Central memory CD8-positive, alpha-beta T cell (primary cell): ENCODE measurements at places on chromosomes 5 and 9.
A peak's percentile ranks its signal among the peaks of the same experiment; 100 is the strongest.

DNA sequence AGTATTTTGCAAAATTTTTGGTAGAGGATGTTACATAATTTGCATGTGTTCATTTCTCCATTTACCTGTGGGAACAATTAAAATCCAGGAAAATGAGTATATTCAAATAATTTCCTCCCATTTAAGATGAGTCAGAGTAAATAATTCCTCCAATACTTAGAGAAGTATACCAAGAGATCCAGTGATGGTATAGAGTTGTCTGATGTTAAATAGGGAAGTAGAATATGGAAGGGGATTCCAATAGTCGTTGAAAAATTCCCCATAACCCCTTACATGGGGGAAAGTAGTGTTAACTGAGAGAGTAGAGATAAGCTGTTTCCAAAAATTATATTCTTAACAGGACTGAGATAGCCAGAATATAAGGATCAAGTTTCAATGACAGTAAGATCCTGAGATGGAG is 15.7 kb downstream of the CD274 start:
- no peak for DNase-seq

DNA sequence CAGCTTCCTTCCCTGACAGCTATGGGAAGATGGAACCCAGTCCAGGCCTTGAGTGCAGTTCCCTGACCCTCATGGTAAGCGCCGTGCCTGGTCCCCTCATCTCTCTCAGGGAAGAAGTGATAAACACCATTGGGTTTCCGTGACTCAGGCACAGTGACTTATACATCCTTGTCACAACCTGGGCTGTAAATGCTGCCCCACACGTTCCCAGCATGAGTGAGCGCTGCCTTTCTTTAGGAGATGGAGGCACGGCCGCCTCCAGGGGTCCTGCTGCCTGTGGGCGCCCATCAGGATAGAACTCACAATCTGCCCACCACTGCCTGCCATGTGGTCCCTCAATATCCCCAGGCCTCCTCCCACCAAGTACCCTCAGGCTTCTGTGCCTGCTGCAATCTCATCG is 8.3 kb upstream of the NKD2 start:
- no peak for DNase-seq

DNA sequence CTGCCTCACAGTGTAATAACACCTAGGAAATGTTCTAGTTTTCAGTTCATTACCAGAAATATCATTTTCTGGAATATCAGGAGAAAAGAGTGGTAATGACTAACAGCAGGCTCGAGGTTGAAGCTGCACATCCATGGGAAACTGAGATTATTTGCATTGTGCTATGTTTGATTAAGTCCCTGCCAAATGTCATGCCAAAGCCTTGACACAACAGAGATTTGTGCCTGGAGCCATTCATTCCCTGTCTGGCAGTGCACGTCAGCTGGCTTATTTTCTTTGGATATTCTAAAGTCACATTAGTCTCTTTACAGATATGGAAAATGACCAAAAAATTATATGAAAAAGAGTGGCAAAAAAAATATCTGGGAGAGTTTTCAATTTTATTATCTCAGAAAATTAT is 848.0 kb downstream of the PTPRD start:
- DNase-seq: no peak

DNA sequence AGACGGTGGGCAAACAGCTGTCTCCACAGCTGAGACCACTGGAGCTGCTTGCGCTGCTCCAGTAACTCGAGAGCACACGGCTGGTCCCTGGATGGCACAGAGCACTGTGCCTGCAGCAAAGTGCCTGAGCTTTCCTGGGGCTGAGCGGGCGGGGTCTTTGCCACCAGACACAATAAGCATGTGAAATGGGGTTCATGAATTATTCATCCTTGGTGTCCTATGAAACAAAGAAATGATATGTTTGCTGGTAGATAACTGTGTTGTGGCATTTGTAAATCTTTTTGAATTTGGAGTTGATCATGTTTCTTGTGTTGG is 151.7 kb upstream of the MPDZ start:
- DNase-seq: no peak

- DNase-seq: no peak
Measured at GRCh38 chr9:122262073-122262472, 2.6 kb downstream of the RBM18 start.

DNA sequence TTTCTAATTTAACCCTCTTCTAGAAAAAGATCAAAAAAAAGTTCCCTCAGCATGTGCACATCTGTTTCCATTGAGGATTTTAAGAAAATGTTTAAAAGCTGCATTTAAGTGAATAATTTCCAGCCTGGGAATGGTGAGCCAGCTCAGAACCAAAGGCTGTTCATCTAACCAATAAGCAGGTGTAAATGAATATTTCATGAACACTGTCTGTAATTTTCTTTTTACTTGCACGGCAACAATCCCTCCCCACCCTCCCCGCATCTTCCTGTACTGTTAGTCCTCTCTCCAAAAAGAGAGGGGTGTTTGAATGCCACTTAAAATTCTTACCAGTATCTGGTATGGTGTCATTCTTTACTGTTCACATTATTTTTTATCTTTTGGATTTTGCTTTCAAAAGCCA is 425.6 kb downstream of the PDE4D start:
- no peak for DNase-seq

GRCh38 chr9:119366909-119367682 is 2.1 kb downstream of the BRINP1 start:
- no peak for DNase-seq

GRCh38 chr5:148682058-148683026 is 28.0 kb upstream of the HTR4 start:
- DNase-seq: no peak

DNA sequence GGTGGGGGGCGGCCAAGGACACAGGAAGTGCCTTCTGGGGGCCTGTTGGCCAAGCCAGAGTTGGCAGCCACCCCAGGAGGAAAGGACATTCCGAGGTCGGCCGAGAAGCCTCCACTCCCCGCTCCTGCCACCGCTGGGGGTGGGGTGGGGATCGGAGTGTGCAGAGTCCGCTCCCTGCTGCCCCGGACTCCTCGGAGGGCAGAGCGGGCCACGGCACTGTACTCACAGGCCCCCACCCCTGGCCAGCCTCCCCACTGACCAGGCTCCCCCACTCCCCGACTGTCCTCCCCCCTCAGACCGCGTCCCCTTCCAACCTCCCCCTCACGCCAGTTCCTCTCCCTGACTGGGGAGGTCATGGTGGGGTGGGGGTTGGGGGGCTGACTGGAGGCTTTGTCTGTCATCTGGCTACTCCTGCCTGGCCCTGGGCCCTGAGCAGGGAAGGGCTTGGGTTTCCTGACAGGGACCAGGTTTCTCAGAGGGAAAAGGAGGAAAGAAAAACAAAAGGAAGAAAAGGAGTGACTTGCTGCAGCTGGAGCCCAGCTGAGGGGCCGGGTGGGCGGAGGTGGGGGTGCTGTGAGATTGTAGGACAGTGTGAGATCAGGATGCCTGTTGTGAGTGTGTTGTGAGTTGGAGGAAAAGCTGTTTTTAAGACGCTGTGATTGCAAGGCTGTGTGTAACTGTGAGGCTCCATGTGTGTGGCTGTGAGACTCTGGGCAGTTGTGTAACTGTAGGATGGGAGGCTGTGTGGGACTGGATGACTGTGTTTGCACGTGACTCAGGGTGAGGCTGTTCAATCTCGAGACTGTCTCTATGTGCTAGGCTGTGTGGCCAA is 29.7 kb downstream of the CNTFR start:
- no peak for DNase-seq

GRCh38 chr5:51286046-51286445 is 97.2 kb upstream of the ISL1 start:
- no peak for DNase-seq

DNA sequence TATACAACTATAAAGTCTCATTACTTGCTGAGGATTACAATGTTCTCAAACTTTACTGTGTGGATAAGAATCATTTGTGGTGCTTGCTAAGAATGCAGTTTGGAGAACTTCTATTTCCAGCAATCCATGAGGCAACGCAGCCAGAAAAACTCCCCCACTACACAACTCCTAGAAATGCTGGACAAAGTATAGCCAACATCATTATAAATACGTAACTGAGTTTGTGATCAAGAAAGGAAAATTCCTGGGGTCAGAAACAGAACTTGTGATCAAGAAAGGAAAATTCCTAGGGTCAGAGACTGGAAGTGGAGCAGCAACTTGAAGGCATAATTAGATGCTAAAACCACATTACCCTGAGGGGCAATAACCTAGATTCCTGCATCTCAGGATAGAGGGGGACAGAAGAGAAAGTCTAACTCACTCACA is 81.1 kb downstream of the MAT2B start:
- DNase-seq: no peak

- DNase-seq: no peak
Measured at GRCh38 chr5:175447571-175447970, 3.6 kb upstream of the DRD1 start.

- DNase-seq: no peak
Measured at GRCh38 chr9:88015606-88016005, 41.3 kb upstream of the CDK20 start.

- peak; percentile 67 for DNase-seq
Measured at GRCh38 chr5:175534070-175534932, 55.9 kb downstream of the SFXN1 start.

- DNase-seq: no peak
Measured at GRCh38 chr5:135447298-135447929, at the start of gene DCANP1. Gene DCANP1, minus strand, starts transcription at chr5:135447348. Its CDS starts 240 bp downstream, at chr5:135447108.

DNA sequence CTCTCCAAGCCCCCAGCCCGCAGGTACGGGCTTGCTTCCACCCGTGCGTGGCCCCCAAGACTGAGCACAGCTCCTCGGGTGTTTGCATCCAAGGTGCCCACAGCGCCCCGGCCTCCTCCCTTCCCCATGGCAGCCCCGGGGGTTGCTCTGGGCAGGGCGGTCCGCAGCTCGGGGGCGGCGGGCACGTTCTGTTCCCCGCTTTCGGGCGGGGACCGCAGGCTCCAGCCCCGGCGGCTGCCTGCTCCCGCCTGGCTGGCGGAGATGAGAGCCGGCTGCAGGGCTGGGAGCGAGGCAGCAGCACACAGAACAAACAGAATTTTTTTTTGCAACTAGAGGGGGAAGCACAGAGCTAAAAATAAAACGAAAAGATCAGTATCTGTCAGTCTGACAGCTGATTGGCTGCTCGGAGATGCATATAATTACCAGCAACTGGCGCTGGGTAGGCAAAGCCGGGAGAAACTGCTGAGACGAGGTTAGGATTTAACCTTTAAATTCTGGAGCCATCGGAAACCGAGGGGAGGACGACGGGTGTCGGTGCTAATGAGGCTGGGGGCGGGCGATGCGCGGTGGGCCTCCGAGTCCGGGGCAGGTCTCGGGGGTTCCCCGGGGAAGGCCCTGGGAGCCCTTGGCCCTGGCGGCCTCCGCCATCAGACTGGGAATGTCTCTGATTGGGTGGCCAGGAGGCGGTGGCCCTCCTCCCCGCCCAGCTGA is 142.7 kb upstream of the IER5L start:
- no peak for DNase-seq

GRCh38 chr9:124133727-124134126 is 122.2 kb downstream of the LHX2 start:
- DNase-seq: no peak

DNA sequence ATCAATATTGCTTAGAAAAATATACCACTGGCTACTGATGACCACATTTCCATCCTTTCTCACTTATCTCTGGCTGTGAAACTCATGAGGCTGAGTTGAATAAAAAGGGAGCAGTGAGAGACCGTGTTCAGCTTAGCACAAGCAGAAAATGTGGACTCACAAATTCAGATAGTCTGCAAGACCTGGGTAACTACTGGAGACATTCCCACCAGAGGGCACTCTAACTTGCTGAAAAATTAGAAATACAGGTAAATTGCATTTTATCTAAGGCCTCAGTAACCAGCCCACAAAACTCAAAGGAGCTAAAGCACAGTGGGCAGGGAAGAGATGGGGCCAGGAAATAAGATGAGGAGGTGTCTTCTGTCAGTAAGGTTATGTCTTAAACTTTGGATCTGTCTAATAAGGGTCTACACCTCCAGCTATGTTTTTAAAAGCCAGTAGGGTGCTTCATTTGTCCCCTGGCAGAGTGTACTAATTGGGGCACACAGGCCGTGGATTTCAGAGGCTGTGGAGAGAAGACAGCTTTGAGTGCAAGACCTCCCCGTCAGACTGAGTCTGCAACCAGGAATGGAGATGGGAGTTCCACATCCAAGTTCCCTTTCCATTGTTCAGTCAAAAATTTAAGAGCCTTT is 8.7 kb upstream of the NDUFB6 start:
- no peak for DNase-seq

DNA sequence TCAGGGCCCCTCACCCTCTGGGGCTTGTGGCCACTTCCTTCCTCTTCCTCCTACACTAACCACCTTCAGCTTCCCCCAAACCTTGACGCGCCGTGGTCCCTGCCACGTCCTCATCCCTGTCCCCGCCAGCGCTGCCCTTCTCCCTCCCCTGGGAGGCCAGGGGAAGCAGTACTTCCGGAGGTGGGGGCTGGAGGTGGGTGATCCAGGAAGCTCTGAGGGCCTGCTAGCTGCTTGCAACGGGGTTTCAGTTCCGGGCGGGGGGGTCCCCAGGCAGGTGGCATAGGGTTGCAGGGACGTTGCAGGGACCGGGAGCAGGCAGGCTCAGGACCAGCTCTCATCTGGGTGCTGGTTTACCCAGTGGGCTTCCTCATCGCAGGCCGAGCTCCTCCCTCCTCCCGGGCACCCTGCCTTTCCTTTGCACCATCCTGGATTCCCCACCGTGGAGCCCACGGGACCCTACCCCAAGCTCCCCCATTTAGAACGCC is 70.0 kb downstream of the RXRA start:
- no peak for DNase-seq

GRCh38 chr5:131084436-131084835 is 80.6 kb downstream of the HINT1 start:
- no peak for DNase-seq

GRCh38 chr5:78717674-78718584 is 69.4 kb upstream of the LHFPL2 start:
- no peak for DNase-seq

DNA sequence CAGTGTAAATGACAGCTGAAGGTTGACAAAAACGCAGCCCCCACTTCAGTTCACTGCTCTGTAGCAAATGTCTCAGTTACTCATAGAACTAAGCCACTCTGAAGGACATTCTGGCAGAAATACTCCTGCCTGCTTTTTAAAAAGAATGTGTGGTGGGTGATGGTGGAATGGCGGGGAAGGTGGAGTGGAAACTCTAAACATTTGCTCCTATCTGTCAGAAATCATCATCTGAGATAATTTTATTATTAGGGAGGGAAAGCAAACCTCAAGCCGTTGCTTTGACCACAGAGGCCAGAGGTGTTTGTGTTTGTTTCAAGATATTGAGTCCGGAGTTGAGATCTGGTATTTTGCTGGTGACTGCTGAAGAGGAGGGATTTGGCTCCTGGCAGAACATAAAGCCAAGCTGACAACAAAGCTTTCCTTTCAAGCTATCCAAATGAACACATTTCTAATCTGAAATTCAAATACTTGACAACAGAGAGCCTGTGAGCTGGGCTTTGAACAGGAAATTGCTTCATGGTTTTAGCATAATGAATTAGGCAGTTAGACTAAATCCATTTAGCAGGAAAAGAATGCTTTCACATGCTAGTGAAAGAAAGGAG is 362.7 kb downstream of the CSNK1G3 start:
- no peak for DNase-seq
